Astrocyte of the hippocampus (primary cell): ENCODE measurements at places on chromosomes 2 and 18.
A peak's percentile ranks its signal among the peaks of the same experiment; 100 is the strongest.

- DNase-seq = peak; percentile 9
Measured at GRCh38 chr2:204971206-204971907, 426.1 kb downstream of the PARD3B start.

- DNase-seq = peak; percentile 81
Measured at GRCh38 chr2:143110758-143111428, 18.3 kb upstream of the ARHGAP15 start.

- no peak for DNase-seq
Measured at GRCh38 chr2:46157072-46157965, 139.9 kb upstream of the EPAS1 start.

GRCh38 chr2:152813351-152813750, 94.9 kb downstream of the ARL6IP6 start:
- no peak for DNase-seq

DNA sequence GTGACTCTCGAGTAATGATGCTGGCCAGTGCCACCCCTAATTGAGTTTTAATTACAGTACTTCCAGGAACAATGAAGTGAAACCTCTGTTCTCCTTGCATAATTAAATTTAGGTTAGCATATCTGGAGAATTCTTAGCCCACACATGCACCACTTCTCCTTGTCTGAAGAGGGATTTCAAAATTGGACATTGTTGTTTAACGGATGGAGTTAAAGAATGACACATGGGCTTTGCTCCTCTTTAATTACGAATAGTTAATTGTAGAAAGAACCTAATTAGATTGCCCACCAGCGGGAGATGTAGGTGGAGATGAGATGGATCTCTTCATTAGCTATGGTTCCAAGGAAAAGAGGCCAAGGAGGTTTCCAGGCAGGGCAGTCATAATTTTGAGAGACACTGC, 33.1 kb upstream of the EN1 start:
- no peak for DNase-seq

DNA sequence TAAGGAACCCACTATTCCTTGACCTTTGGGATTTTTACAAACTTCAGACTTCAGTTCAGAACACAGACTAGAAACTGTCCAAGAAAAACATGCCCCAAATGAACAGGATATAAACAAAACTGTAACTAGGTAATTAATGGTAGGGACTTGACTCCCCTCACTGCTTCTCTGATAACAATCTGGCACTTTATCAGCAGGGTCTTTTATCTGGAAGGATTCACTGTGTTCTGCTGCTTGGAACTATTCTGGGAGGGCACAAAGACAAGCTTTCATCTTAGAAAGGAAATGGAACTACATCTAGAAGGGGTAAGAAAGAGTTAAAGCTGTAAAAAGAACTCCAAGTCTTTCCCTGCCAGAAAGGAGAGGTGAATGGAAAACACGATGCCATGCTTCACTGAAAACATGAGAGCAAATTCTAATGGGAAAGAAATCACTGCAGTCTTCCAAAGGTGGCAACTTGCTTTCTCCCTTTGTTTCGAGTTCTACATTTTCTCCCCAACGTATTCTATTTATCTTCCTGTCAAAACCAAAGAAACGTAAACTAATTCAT, 181.2 kb downstream of the THADA start:
- DNase-seq = peak; percentile 59

GRCh38 chr2:129723277-129724020, 256.0 kb upstream of the RAB6C start:
- DNase-seq = no peak

- no peak for DNase-seq
Measured at GRCh38 chr2:60857056-60857455, 24.3 kb upstream of the REL start.
